ENCODE measurements at places on chromosomes 12 and 14.

GRCh38 chr12:11658791-11659190, 9.3 kb downstream of the ETV6 start:
- H3K36me3 ChIP-seq = peaks cover 50% of the 10 kb centered on the region
- no peak overlapping the region for H3K4me3 ChIP-seq
- DNase-seq = no peak
- no peak overlapping the region for H3K27ac ChIP-seq
- H3K4me1 ChIP-seq = peaks cover 49% of the 10 kb centered on the region

- H3K27ac ChIP-seq = no peak overlapping the region
- no peak overlapping the region for H3K4me3 ChIP-seq
- no peaks in the 10 kb centered on the region for H3K4me1 ChIP-seq
- no peaks in the 10 kb centered on the region for H3K27me3 ChIP-seq
- H3K36me3 ChIP-seq = no peaks in the 10 kb centered on the region
Observed at GRCh38 chr14:80464531-80465149, 253.3 kb upstream of the DIO2 start.

DNA sequence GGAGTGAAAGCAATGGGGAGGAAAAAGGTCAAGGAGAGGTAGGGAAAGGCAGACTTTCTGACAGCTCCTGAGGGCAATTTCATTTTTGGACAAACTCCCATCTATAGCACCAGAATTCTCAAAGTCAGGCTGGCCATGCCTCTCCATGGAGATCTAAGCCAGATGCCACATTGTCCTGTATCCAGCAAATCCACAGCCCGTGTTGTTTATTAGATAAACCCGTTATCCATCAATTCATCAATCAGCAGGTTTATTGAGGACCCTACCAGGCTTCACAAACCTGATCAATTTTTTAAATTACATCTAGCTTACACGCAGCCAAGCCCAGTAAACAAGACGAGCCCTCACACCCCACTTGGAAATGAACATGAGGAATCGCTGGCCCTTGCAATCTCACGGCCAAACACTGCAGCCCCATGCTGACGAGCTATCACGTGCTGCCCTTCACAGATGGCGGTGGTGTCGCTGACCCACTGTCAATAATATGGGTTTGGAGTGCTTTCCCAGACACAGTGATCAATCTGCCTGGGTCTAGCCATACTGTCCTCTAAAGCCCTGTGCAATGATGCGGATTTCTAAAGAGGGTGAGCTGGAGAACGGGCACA, 332.9 kb downstream of the DPF3 start:
- no peak overlapping the region for H3K4me3 ChIP-seq
- peaks cover 30% of the 10 kb centered on the region for H3K27me3 ChIP-seq
- no peaks in the 10 kb centered on the region for H3K36me3 ChIP-seq
- DNase-seq = no peak
- H3K27ac ChIP-seq = no peak overlapping the region

DNA sequence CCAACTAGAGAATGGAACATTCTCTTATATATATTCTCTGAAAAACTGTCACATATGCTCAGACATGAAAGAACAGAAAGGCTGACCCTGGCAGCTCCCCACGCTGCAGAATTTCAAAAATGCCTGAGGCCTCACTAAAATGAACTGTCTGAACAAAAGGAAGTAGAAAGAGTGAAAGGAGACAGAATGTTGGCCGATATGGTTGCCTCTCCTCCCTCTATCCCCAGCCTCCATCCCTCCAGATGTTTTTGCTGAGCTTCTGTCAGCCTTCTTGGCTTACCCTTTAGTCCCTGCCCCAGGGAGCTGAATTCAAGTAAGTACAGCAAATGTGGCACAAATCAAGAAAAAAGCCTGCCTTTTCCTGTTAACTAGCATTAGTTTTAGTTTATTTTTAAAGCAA, 6.9 kb downstream of the SMCO2 start:
- no peak overlapping the region for H3K4me3 ChIP-seq
- H3K27me3 ChIP-seq = peaks cover 5% of the 10 kb centered on the region
- H3K27ac ChIP-seq = no peak overlapping the region
- H3K36me3 ChIP-seq = peaks cover 29% of the 10 kb centered on the region
- peaks cover 12% of the 10 kb centered on the region for H3K4me1 ChIP-seq
- DNase-seq = no peak

DNA sequence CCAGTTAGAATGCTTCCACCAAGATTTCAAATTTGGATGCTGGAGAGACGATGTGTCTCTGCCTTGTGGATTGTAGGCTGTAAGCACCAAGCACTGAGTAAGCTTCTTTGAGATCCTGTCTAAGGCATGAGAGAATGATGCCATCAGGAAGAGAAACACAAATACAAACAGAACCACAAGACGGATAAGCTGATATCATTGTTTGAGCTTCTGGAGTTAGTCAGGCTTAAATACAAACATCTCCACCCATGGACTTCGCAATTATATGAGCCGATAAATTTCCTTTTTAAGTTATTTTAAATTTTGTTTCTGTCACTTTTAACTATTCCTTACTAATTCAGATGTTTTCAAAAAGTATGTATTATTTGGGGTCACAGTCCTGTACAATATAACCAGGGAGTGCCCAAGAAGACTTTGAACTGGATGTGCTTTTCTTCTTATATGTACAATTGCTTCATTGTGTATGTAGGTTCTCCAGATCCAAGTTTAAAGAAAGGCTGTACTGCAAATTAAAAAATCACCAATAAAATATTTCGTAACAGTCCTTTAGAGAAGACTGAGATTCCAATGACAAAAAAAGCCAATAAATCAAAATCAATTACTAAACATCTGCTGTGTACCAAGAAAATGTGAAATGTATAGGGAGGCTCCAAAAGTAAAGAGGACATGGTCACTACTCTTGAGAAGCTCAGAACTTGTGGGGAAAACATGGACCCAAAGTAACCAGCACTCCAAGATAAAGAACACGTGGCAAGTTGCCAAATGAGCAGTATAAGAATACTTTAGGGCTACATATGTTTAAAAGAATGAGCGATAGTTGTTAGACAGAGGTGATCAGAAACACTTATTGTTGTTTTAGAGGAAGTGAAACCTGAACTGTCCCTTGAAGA, 274.1 kb downstream of the ADAMTS20 start:
- H3K4me1 ChIP-seq = no peaks in the 10 kb centered on the region
- no peak for DNase-seq
- H3K36me3 ChIP-seq = no peaks in the 10 kb centered on the region
- no peak overlapping the region for H3K4me3 ChIP-seq
- H3K27me3 ChIP-seq = no peaks in the 10 kb centered on the region
